ENCODE measurements at places on chromosomes 5 and 9. TPM values are rescaled to one million over a fixed set of nuclear protein-coding genes. Genes with fewer than 3 reads are reported as not detected.

Gene ANKDD1B
- 7.7 TPM for total RNA-seq

GRCh38 chr9:710951-711745 is 130.3 kb upstream of the DMRT1 start:
- no peak overlapping the region for H3K4me3 ChIP-seq
- H3K27me3 ChIP-seq = no peaks in the 10 kb centered on the region
- no peak for DNase-seq
- peaks cover 81% of the 10 kb centered on the region for H3K4me1 ChIP-seq

DNA sequence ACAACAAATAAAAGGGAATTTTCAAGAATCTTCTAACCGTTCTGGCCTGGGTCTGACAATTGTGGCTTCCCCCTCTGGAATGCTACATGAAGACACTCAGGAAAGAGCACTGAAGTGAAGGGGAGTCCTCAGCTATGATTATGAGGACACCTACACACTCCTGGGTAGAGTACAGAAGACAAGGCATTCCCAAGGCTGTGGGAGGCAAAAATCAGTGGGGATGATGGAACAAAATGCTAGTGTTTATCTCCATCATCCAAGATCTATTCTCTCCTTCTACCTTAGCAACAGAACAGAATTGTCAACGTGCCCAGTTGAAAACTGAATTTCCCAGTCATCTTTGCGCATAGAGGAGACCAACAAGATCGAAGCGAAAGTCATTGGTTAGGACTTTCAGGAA is 130.1 kb upstream of the LARP1 start:
- H3K4me1 ChIP-seq = no peaks in the 10 kb centered on the region
- H3K4me3 ChIP-seq = no peak overlapping the region
- no peaks in the 10 kb centered on the region for H3K36me3 ChIP-seq
- DNase-seq = no peak
- no peak overlapping the region for H3K27ac ChIP-seq

DNA sequence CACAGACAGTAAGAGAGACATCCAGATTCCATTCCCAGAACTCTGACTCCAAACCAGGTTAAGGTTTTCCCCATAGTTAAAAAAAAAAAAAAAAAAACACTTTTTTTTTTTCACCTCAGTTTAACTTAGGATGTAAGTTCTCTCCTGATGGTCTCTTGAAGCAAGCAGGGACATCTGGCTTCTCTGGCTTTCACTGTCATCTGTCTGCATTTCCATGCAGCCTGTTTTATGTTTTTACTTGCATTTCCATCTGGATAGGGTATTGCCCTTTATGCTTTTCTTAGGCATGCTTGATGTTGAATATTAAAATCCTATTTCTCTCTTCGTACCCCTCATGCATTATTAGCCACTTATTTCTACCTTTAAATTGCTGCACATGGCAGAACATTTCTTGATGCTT is 135.3 kb upstream of the WWC1 start:
- no peaks in the 10 kb centered on the region for H3K27me3 ChIP-seq
- no peaks in the 10 kb centered on the region for H3K36me3 ChIP-seq
- peaks cover 4% of the 10 kb centered on the region for H3K4me1 ChIP-seq
- DNase-seq = no peak
- H3K4me3 ChIP-seq = no peak overlapping the region
- H3K27ac ChIP-seq = no peak overlapping the region

DNA sequence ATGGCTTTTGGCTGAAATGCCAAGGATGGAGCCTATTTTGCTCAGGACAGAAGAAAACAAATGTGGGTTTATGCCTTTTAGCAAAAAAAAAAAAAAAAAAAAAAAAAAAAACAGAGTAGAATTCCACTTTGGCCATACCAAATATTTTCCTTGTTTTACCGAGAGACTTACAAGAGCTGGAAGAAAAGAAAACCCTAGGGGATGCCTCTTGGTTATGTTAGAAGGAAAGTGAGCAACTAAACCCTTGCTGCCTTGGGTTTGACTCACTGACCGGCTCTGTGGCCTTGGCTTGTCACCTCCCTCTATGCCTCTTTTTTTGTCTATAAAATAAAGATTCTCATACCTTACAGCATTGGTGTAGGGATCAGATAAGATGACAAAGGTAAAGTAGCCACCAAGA is 69.6 kb upstream of the ABCA1 start:
- no peaks in the 10 kb centered on the region for H3K27me3 ChIP-seq
- H3K4me3 ChIP-seq = no peak overlapping the region
- H3K36me3 ChIP-seq = no peaks in the 10 kb centered on the region
- no peak overlapping the region for H3K27ac ChIP-seq
- no peak for DNase-seq
- peaks cover 30% of the 10 kb centered on the region for H3K4me1 ChIP-seq

- peak overlapping the region; percentile 90 for H3K4me3 ChIP-seq
- no peaks in the 10 kb centered on the region for H3K36me3 ChIP-seq
- H3K27ac ChIP-seq = peak overlapping the region; percentile 97
- H3K4me1 ChIP-seq = peaks cover 52% of the 10 kb centered on the region
- H3K27me3 ChIP-seq = no peaks in the 10 kb centered on the region
Observed at GRCh38 chr9:111897601-111898137, 1.1 kb downstream of the UGCG start.

Measured in stomach (tissue), 19 donors.